ENCODE measurements at places on chromosomes 1 and 21.
A peak's percentile ranks its signal among the peaks of the same experiment; 100 is the strongest.

- DNase-seq = no peak
These were observed 13.3 kb downstream of the PTCH2 start for GRCh38 chr1:44829506-44830384.

DNA sequence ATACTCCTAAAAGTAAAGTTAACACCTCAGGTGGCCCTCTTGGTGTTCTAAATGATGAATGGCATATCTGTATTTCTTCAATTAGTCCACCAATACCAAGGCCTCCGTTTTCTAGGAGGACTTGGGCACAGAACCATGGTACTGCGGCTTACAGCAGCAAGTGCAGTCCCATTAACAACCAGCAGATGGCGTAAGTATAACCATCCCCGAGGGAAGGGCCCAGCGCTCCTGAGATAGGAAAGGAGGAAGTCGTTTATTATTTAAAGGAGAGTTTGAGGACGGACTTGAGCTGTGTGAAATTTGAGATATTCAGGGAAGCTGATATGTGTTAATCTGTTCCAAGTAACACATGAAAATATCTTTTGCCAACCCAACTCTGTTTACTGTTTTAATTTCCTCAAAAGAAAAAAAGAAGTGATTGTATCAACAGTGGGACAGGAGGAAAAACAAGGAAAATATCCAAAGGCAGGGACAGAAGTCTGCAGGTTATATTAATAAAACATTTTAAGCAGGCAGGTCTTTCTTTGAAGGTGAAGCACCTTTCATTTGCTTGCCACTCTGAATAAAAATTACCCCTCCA, 37.7 kb upstream of the KCNJ15 start:
- DNase-seq = peak; percentile 78

DNA sequence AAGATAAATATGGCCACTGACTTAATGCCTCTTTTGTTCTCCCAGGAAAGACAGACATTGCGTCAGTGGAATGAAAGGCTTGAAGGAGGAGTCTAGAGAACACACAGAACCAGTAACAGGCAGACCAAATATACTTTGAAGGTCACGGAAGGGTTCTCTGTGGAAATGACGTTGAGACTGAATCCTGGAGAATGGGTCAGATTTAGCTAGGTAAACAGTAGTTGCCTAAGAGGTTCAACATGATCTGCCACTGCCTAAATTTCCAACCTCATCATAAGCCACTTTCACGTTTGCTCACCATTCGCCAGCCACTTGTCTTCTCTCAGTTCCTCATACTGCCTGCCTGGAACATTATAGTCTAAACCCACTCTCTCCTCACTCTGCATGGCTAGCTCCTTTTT, 20.5 kb downstream of the PLA2G4A start:
- no peak for DNase-seq

DNA sequence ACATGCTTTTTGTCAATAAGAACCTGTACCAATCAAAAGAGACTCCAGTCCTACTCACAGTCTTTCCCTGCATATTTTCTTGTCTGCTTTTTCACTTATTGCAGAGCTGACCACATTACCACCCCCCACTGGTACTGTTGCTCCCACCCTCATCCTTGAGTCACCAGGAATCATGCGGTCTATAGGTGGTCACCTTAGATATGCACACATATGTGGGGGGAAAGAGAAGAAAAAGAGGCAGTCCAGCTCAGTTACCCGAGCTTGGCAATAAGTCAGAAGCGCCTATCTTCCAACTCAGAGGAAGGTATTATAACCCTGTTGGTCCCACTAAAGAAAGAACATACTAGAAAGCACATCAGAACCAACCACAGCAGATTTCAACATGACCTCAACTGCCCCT, 119.2 kb downstream of the SMYD2 start:
- DNase-seq = peak; percentile 33

DNA sequence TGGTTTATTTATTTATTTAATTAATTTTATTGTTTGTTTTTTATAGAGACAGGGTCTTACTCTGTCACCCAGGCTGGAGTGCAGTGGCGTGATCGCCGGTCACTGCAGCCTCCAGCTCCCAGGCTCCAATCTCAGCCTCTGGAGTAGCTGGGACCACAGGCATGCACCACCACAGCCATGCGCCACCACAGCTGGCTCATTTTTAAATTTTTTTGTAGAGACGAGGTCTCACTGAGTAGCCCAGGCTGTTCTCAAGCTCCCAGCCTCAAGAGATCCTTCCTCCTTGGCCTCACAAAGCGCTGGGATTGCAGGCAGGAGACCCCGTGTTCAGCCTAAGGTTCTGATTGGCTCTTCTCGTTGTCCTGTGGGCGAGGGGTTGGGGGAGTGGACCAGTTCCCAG, 22.1 kb downstream of the UMODL1 start:
- no peak for DNase-seq
